ENCODE measurements at places on chromosomes 6 and 20. TPM values are rescaled to one million over a fixed set of nuclear protein-coding genes. Genes with fewer than 3 reads are reported as not detected.

ZNF133 gene
- polyA plus RNA-seq, result 24.2 TPM

DNA sequence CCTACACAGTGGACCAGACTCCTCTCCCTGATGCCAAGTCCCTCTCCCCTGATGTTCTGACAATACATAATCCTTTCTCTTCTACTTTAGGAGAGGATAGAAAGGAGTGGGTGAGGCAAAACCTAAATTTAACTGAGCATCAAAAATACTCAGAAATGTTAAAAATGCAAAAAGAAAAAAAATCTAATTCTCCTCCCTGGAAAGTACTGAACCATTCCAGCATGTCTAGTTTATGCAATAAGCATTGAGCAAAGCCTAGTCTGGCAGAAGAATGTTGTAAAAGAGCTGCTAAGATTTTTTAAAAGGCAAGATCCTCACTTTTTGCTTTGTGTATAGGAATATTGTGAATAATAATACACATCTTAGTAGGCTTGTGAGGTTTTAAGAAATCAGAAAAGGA, 116.6 kb upstream of the STXBP5 start:
- no peak for DNase-seq

- DNase-seq, result no peak
Observed at GRCh38 chr20:57313951-57314350, 15.7 kb upstream of the SPO11 start.

ECT2L gene
- polyA plus RNA-seq, result 0.25 TPM

TFAP2B gene
- polyA plus RNA-seq, result 13.0 TPM

NMBR gene
- 0.44 TPM for polyA plus RNA-seq

GRCh38 chr6:98821756-98822405, 12.5 kb upstream of the POU3F2 start:
- no peak for DNase-seq

DNA sequence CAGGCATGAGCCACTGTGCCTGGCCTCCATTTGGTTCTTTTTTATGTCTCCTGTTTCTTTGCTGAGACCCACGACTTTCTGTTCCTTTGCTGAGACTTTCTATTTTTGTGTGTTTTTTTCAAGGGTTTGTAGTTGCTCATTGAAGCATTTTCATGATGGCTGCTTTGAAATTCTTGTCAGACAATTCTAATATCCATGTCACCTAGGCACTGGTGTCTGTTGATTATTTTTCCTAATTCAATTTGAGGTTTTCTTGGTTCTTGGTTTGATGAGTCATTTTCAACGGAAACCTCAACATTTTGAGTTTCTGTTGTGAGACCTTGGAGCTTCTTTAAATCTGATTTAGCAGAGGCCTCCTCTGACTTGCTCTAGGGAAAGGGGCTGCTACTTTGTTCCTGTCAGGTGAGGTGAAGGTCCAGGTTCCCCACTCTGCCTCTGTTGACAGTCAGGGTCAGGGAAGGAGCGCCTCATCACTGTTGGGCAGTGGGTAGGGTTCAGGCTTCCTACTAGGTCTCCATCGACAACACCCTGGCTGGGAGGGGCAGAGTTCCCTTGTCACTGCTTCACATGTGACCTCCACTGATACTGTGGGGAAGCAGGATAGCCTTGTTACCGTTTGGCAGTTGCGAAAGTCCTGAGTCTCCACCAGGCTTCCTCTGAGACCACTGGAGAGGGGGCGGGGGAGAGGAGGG, 67.2 kb upstream of the RNF24 start:
- DNase-seq, result no peak

RRBP1 gene
- polyA plus RNA-seq, result 136 TPM

- DNase-seq, result no peak
Observed at GRCh38 chr6:154239392-154239791, 117.2 kb downstream of the IPCEF1 start.

- DNase-seq, result no peak
Observed at GRCh38 chr6:166206510-166207283, 39.0 kb upstream of the TBXT start.

- DNase-seq, result no peak
Observed at GRCh38 chr6:15378272-15378671, 132.4 kb downstream of the JARID2 start.

WFDC5 gene
- not detected for polyA plus RNA-seq

PTCRA gene
- 0.47 TPM for polyA plus RNA-seq

KCNQ5 gene
- polyA plus RNA-seq, result 0.24 TPM

DNA sequence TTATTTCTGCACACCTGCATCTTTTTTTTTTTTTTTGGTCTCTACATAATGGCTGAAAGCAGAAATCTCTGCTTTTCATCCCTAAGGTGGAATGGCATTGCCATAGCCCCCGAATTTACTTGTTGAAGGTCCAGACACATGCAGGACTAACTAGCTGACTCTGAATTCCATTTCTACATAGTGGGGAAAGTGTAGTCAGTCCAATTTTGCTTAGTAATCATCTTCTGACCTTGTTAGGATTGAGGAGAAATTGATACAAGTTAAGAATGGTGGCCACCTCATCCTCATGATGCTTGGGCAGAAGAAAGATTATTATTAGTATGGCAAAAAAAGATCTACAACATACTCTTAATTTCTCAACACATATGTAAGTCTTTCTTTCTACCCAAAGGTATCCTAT, 16.4 kb upstream of the FAM83B start:
- DNase-seq, result no peak

GRCh38 chr6:36028088-36028876, 674 bp downstream of the MAPK14 start:
- peak; percentile 32 for DNase-seq

DNA sequence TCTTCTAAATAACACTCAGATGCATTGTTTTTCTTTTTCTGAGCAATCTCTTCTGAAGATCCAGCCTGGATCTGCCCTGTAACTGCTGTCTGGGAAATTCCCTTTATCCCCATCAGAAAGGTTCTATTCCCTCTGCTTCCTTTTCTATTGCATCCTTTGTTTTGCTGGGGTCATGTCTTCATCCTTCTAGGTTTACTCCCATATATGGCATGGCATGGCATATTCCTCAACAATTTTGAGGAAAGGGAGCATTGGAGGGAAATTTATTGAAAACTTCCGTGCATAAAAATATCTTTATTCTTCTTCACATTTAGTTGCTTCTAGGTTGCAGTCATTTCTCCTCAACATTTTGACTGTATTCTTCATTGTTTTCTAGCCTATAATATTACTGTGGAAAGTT, 47.2 kb downstream of the ADGRF1 start:
- DNase-seq, result no peak

GRCh38 chr20:16583474-16583873, 10.2 kb upstream of the KIF16B start:
- DNase-seq, result no peak

DNA sequence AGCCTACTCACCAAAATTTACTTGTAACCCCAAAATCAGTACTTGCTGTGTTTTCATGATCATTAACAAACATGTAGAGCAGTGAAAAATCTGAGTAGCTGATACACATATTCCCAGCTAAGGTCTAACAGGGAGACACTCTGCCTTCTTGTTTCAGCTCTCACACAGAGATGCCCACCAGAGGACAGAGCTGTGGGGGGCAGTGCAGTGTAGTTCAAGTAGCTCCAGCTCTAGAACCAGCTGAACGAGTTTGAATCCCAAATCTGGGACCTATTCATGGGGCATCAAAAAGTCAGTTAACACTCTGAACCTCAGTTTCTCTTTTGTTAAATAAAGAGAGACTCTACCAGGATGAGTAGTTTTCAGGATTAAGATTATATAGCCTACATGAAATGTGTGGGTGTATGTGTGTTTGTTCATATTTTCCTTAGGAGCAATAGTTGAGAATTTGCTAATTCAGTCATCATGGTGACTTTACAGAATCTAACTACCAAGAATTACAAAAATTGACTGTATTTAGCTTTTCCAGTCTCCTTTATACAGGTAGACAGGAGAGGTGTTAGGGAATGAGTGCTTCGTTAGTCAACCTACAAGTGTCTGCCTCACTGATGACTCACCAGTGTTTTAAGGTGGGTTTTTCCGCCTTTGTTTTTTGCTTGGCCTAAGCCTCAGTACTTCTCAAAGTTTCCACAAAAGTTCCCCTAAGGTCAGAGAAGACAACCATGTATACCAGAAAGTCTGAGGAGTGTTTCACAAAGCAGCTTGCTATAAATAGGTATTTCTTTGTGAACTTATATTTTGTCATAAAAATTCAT, 164.0 kb upstream of the RUNX2 start:
- DNase-seq, result no peak

METTL24 gene
- polyA plus RNA-seq, result 13.6 TPM

GRCh38 chr6:136786658-136787057, 5.6 kb downstream of the MAP3K5 start:
- no peak for DNase-seq

- DNase-seq, result no peak
Observed at GRCh38 chr20:58469616-58470015, 45.6 kb downstream of the APCDD1L start.

DNA sequence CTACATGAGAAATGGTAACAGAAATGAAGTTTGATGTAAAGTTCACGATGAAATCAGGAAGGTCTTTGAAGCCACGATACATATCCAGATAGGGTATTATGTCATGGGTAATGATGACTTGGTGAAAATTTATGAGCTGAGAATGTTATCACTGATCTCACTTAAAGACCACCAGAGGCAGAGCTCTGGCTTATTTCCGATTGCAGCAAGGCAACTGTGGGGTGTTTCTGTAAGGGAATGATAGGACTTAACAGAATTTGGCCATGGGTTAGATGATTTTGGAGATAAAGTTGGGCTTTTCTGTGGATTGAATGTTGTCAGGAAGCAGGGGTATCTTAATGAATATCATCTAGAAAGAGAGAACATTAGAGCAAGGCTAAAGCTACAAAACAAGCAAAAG, 508.4 kb downstream of the HDGFL1 start:
- no peak for DNase-seq

DNA sequence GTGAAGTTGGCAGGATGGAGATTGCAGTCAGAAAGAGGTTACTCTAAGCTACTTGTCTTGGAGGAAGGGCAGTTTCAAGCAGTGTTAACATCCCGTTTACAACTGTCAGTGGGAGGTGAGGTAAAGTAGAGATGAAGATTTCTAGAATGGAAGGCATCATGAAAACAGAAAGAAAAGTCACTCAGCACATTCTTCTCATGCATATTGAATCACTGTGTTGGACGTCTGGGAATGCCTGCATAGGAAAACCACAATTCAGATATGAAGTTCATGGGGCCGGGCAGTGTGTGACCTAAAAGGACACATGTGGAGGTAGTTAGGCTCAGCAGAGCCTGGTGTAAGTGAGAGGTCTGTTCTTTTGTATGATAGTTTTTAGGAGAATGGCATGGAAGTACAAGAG, 73.5 kb upstream of the LAMP5 start:
- DNase-seq, result no peak

DNA sequence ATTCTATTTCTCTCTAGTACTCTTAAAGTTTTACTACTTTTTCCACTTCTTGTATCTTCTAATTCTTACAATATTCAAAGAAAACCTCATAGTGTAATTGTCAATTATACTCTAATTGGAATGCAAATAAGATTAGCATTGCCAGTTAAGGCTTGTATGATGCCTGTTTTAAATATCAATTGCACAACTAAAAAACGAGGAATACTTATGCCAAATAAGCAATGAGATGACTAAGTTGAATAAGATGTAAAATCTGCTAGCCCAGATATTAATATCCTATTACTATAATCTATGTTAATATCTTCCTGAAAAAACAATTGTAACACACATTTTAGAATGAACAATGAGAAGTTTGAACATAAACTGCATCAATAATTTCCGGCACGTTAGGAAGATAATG, 13.3 kb upstream of the AKAP7 start:
- DNase-seq, result no peak

GRCh38 chr6:167956983-167957492, 40.4 kb upstream of the KIF25 start:
- no peak for DNase-seq

- DNase-seq, result no peak
Observed at GRCh38 chr6:148629592-148630465, 117.0 kb upstream of the UST start.
